Esophagus muscularis mucosa (tissue), 4 donors: ENCODE measurements at places on chromosomes 2 and 18.

- no peak for DNase-seq
Observed at GRCh38 chr2:234334756-234335155, 162.1 kb downstream of the ARL4C start.

DNA sequence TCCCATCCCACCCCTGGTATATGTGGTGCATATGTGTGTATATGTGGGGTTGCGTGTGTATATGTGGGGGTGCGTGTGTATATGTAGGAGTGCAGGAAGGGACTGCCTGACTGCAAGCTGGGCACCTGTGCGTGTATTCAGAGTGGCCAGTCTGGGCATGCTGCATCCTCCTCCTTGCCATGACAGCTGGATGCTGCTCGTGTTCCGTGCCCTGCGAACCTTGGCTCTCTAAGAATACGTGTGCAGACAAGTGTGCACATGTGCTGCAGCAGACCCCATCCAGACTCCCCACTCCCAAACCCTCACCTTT lies 222.1 kb downstream of the CELF4 start:
- DNase-seq: no peak

DNA sequence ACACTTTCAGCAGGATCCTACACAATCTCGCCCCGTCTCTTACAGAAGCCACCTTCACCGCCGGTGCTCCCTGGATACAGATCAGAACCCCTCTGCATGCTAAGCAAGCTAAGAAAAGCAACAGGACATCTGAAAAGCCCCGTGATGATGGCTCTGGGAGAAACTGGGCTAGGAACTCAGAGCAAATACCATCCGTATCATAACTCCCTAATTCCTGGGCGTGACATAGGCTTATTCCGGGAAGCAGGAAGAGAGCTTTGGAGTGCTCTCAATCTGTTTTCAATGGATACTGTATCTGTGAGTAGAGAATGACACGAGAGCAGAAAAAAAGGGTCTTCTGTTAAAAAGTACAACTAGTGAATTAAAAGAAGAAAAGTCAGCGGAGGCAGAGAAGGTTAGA lies 121.6 kb downstream of the SPP2 start:
- DNase-seq: no peak

GRCh38 chr2:168971261-168971660 lies 59.9 kb downstream of the ABCB11 start:
- DNase-seq: no peak

- DNase-seq: no peak
Observed at GRCh38 chr2:172693037-172693436, 42.6 kb upstream of the RAPGEF4 start.

- no peak for DNase-seq
Observed at GRCh38 chr2:33967103-33967502, 368.0 kb upstream of the FAM98A start.

- DNase-seq: no peak
Observed at GRCh38 chr2:55839182-55839819, 84.3 kb downstream of the EFEMP1 start.

- no peak for DNase-seq
Observed at GRCh38 chr2:196783431-196784094, 15.9 kb downstream of the GTF3C3 start.

DNA sequence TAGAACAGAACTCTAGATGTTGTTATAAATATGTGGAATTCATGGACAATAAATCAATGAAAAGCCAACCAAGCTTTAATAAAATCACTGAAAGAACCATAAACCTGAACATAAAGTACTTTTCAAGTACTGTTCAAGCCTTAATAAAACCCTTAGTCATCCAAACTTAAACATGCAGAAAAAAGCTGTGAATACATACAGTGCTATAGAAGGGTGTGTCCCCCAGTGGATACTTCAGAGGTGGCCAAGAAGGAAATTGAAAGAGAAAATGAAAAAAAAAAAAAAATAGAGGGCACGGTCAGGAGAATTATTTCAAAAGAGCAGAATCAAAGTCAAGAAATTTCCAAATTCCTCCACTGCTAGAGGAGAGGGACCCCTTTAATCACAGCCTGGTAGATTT lies 141.1 kb downstream of the SP100 start:
- no peak for DNase-seq

DNA sequence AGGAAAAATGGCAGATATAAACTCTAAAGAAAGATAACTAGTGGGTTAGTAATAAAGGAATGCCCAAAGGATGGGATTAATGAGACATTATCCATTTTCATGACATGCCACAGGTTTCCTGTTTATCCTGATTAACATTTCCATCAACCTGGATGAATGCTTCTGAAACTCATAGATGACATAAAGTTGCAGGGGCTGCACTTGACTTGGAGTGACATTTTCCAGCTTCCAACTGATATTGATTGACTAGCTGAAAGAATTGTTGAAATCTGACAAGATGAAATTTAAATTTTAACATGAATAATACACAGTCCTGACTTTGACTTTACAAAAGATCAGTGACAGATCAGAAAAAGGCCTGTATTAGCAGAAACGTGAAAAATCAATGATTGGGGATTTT lies 214.2 kb downstream of the DCC start:
- DNase-seq: no peak

DNA sequence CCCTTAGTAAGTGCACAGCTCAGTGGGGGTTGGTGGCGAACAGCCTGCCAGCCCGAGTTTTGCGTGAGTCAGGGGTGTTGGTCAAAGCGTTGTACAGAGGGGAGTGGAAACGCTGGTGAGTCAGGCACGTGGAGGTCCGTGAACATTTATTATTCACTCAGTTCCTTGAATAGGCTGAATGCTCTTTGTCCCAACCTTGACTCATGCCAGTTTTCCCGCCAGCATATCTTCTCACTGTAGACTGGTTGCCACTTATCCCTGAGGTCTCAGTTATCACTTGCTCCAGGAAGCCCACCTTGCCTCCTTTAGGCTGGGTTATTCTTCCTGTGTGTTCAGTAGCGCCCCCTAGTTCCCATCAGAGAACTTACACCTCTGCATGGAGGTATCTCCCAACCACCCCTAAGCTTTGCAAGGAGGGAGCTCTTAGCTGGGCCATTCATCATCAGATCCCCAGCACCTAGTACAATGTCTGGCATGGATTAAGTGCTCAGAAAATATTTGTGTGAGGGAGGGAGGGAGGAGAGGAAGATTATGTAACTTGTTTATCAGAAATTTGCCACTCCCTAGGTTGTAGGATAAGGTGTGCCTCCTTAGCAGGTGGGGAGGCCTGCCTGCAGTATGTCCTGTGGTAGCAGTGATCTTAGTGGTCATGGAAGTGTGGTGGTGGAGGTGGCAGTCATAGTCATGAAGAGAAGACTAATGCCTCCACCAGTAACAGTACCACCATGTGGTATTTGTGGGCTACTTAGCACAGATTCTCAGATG lies 72.1 kb downstream of the CABLES1 start:
- DNase-seq: no peak

GRCh38 chr2:21234001-21234400 lies 110.2 kb downstream of the TDRD15 start:
- DNase-seq: no peak

DNA sequence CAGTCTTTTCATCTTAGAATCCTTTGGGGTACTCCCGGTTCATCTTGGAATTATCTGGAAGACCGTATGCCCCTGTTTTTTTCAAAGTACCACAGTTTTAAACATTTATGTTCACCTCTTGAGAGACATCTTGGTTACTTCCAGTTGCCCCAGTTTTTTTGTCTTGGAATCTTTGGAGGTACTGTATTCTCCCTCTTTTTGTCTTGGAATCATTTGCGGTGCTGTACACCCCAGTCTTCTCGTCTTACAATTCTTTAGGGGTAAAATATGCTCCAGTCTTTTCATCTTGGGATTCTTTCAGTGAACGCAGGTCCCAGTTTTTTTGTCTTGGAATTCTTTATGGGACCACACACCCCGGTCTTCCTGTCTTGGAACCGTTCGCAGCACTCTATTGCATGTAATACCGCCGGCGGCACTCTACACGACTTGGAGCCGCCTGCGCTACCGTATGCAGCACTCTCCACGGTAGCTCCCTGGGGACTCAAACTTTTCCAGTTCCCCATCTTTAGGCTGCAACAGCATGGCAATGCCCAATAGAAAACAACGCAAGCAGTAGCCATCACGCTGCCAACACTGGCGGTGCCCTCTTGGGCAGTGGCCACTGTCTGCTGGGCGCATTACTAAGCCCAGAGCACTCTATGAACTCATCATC lies 21.2 kb upstream of the ZDBF2 start:
- no peak for DNase-seq

GRCh38 chr2:76445880-76446279 lies 735.2 kb upstream of the GCFC2 start:
- DNase-seq: no peak

DNA sequence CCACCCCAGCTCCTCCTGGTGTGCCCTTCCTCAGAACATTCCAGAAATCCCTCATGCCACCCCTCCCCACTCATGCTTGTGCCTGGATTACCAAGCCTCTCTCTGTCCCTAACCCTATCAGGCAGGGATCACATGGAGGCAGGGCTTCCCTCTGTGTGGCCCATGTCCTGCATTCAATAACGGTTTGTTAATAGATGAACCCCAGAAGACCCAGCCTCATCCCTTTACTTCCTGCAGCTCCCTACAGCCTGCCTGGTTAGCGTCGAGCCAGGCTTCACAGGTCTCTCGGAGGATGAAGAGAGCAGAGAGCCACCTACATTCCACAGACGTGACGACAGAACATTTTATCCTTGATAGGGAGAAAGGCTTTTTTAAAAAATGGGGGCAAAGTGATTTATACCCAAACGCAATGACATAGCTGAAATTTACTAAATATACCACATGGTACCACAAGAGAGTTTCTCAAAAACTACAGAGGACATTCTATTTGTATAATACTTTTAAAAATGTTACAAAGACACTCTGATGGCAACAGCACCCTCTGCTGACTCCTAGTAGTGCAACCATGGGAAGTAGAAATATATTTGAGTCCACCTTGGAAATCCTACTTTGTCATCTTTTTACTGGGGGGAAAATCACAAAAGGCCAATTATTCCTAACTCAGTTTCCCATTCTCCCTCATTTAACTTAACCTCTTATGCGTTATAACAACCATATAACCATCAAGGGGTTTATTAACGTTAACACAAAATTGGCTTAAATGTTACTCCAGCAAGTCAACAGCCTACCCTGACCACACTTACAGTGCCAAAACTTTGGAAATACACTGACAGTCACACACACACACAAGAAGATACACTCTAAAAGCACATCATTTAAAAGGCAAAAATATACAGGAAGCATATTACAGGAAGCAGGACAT lies 30.7 kb downstream of the FBXO15 start:
- DNase-seq: peak; percentile 75

DNA sequence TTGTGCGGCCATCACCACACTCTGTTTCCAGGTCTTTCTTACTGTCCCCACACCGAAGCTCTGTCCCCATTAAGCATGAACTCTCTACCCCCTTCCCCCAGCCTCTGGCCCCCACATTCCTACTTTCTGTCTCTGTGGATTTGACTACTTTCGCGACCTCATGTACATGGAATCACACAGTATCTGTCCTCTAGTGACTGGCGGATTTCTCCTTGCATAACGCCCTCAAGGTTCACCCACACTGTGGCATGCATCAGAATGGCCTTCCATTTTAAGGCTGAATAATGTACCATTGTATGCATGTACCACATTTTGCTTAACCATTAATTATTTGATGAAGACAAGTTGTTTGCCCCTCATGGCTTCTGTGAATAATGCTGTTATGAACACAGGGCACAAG lies 467.6 kb upstream of the HS6ST1 start:
- peak; percentile 70 for DNase-seq

GRCh38 chr2:18959952-18960717 lies 370.8 kb upstream of the NT5C1B start:
- DNase-seq: no peak

GRCh38 chr18:39259736-39260135 lies 1694.1 kb upstream of the CELF4 start:
- DNase-seq: no peak

DNA sequence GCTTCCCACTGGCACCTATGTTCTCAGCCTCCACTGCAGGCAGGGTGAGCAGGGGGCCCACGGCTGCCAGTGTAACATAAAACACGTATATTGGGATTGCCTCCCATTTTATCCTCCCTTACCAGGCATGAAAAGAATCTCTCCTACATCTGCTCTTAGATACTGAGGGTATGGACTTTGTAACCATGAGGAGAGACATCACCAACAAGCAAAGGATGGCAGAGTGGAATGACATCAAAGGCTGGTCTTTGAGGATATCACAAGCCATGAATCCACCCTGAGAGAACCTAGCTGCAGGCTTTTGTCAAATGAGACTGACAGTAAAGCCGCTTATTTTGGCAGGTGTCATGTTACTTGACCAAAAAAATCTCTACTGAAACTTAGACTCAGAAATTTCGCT lies 7.4 kb downstream of the NPHP1 start:
- no peak for DNase-seq
